ENCODE measurements at places on chromosomes 2 and 18. TPM values are rescaled to one million over a fixed set of nuclear protein-coding genes. Genes with fewer than 3 reads are reported as not detected.

- no peak overlapping the region for H3K4me3 ChIP-seq
- H3K4me1 ChIP-seq = no peaks in the 10 kb centered on the region
- H3K27ac ChIP-seq = no peak overlapping the region
- H3K36me3 ChIP-seq = no peaks in the 10 kb centered on the region
- H3K27me3 ChIP-seq = no peaks in the 10 kb centered on the region
Measured at GRCh38 chr18:49933530-49934128, 120.3 kb upstream of the ACAA2 start.

DNA sequence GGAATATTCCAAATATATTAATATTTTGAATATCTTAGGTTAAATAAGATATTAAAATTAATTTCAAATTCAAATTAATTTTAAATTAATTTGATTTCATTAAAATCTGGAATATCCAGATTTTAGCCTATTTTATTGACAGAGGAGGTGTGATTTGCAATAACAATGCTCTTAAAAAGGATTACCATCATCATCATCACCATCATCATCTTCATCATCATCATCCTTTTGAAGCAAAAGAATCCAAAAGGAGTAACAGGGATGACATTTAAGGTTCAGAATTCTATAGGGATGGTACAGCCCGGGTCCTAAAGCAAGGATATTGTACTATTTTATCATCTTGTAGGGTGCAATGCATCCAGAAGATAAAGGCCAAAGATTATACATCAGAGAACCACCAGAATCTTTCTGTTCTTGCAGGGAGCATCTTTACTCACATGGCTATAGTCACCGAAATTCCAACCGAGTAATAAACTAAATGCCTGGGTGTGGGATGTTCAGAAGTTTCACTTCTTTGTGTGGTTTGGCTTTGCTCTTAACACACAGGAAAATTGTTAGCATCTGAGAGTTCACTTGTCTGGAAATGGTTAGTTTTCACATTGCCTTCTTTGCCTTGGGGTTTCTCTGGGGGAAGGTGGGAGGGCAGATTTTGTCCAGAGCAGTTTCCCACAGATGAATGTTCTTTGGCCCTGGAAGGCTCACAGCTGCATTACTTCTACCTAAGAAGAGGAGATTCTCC lies 99.1 kb upstream of the ITGA6 start:
- H3K4me3 ChIP-seq = no peak overlapping the region
- H3K27ac ChIP-seq = no peak overlapping the region
- no peaks in the 10 kb centered on the region for H3K36me3 ChIP-seq
- H3K27me3 ChIP-seq = no peaks in the 10 kb centered on the region
- peaks cover 5% of the 10 kb centered on the region for H3K4me1 ChIP-seq
- no peak for DNase-seq

GRCh38 chr2:54908591-54908990 lies 141.7 kb downstream of the RTN4 start:
- DNase-seq = peak; percentile 86
- H3K4me3 ChIP-seq = no peak overlapping the region
- H3K36me3 ChIP-seq = no peaks in the 10 kb centered on the region
- no peaks in the 10 kb centered on the region for H3K27me3 ChIP-seq
- no peaks in the 10 kb centered on the region for H3K4me1 ChIP-seq

- DNase-seq = no peak
- no peak overlapping the region for H3K4me3 ChIP-seq
- no peaks in the 10 kb centered on the region for H3K27me3 ChIP-seq
- H3K4me1 ChIP-seq = peaks cover 24% of the 10 kb centered on the region
- H3K27ac ChIP-seq = no peak overlapping the region
Measured at GRCh38 chr2:100875516-100876230, 55.7 kb downstream of the NPAS2 start.

DNA sequence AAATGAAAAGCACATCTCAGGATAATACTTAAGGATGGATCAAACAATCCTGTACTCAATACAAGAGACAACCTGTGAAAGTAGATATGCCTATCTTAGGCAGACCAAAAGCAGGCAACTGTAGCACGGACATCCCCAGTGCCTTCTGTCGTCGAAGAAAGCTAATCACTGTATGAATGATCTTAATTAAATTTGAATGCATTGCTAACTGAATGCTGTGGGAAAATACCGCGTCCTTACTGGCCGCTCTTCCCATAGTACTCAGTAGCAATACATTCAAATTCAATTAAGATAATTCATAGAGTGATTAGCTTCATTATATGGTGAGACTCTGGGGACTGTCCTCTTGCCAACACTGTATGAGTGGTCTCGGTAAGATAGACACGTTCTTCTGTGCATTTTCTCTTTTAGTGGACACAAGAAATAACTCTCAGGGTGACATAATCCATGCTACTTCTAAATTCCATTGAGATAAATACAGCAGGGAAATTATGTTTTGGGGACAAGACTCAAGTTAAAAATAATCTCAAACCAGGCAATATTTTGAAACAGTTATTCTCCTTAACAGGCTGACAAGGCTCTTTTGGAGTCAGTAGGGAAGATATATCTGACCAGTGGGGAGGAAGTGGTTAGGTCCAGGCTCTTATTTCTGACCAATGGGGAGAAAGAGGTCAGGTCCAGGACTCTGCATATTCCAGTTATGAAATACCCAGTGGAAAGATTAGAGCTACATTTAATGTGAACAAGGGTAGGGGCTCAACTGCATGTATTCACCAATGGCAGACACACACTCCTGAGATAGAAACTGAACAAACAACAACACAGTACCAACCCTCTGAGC lies 97.3 kb downstream of the DOCK10 start:
- no peaks in the 10 kb centered on the region for H3K4me1 ChIP-seq
- DNase-seq = peak; percentile 37
- H3K27ac ChIP-seq = no peak overlapping the region
- no peaks in the 10 kb centered on the region for H3K36me3 ChIP-seq
- no peak overlapping the region for H3K4me3 ChIP-seq
- H3K27me3 ChIP-seq = no peaks in the 10 kb centered on the region

GRCh38 chr18:79952996-79953559 lies 1.6 kb upstream of the SLC66A2 start:
- peaks cover 12% of the 10 kb centered on the region for H3K36me3 ChIP-seq
- no peak for DNase-seq
- no peak overlapping the region for H3K4me3 ChIP-seq
- peaks cover 43% of the 10 kb centered on the region for H3K4me1 ChIP-seq

- H3K27me3 ChIP-seq = no peaks in the 10 kb centered on the region
- no peaks in the 10 kb centered on the region for H3K4me1 ChIP-seq
- DNase-seq = no peak
- no peak overlapping the region for H3K4me3 ChIP-seq
Measured at GRCh38 chr18:71936744-71937143, 607.4 kb downstream of the CBLN2 start.

DNA sequence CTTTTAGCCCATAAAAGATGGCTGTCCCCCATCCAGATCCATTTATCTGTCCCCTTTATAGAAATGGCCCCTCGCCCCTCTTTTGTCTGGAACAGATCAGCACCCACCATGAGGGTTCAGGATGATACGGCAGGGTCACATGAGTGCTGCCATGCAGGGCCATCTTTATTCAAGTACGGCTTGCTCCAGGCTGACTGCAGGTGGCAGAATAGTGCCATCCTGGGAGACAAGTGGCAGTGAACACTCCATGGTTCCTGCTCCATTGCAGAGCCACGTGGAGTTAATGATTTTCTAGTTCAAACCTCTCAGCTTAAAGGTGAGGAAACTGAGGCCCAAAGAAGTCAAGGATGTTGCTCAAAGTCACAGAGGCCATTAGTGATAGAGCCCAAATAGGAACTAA lies 180.6 kb downstream of the CLIP4 start:
- H3K27me3 ChIP-seq = no peaks in the 10 kb centered on the region
- DNase-seq = no peak
- H3K4me3 ChIP-seq = no peak overlapping the region
- no peaks in the 10 kb centered on the region for H3K36me3 ChIP-seq
- no peak overlapping the region for H3K27ac ChIP-seq

DNA sequence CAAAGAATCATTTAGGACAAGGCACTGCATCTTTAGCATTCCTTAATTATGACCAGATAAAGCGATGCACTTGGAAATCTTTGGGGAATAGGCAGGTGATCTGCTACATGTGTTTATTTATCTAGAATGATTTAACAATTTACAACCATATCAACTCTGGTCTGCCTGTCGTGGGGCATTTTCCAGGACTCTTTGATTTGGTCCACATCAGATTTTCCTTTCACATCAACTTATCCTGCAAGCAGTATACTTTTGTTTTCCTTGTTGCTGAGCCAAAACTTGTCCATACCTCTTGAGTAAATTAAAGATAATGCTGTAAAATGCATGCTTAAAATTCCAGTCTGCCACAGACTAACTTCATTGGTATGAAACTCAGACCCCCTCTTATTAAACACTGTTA lies 312.4 kb upstream of the TCF4 start:
- no peak for DNase-seq
- no peak overlapping the region for H3K4me3 ChIP-seq
- no peak overlapping the region for H3K27ac ChIP-seq
- no peaks in the 10 kb centered on the region for H3K4me1 ChIP-seq
- H3K36me3 ChIP-seq = no peaks in the 10 kb centered on the region

GRCh38 chr2:99729104-99730025 lies 239.5 kb upstream of the REV1 start:
- no peak overlapping the region for H3K4me3 ChIP-seq
- H3K27ac ChIP-seq = no peak overlapping the region
- peaks cover 31% of the 10 kb centered on the region for H3K4me1 ChIP-seq
- H3K27me3 ChIP-seq = no peaks in the 10 kb centered on the region
- DNase-seq = no peak

DNA sequence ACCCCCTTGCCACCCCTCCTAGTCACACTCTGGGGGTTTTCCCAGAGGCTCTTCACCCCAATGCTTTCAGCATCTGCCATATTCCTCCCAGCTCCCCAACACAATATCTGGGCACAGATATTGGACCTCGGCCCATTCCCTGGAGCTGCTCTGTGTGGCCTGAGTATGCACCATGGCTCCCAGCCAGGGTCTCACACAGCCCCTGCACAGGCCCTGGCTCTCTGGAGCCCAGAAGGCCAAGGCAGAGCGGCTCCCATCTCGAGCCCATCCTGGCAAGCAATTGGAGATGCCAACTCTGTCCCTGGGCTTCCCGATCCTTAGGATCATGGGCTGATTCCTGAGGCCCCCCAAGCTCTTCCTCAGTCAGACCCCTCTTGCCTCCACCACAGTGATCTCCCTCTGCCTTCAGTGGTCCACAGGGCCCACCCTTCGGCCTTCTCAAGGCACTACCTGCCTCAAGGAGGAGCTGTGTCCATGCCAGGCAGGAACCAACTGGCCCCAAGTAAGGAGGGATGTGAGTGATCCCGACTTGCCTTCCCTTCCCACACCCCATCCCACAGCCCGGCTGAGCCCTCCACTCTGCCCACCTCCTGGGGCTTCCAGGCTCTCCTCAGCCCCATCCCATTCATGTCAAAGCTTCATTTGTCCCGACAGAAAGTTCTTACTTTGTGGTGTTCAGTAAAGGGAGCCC lies 62.7 kb downstream of the ADD2 start:
- no peak overlapping the region for H3K4me3 ChIP-seq
- H3K36me3 ChIP-seq = no peaks in the 10 kb centered on the region
- H3K4me1 ChIP-seq = no peaks in the 10 kb centered on the region
- H3K27ac ChIP-seq = no peak overlapping the region

DNA sequence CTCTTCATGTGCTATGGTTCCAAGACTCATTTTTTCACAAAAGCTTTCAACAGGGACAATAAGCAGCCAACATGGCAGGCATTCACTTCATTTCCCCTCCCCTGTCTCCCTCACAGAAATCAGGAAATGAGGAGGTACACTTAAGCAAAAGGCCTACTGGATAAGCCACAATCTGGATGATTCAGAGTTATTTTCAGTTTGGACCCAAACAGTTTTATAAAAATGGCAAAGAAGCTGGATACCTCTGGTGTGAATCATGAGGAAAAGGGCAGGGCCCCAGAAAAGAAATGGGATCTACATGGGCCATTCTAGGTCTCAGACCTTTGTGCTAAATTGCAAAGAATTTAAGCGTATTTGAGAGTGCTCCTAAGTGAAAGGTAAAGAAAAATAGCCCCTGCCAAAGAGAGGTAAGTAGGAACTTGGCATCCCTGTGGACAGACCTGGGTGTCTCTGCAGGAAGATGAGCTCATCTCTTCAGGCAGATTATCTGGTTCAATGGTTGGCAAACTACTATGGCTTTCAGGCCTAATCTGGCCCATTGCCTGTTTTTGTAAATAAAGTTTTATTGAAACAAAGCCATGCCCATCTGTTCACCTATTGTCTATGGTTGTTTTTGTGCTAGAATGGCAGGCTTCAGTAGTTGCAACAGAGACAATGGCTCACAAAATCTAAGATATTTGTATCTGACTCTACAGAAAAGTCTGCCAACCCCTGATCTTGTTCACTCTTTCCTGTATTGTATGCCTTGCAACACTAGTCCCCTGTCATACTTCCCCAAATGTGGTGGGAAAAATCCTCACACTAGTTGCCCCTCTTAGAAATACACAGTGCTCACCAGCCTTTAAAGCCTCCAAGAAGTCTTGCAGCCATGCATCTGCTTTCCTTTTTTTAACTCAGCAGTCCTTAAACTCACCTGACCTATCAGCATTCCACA lies 315.0 kb downstream of the ALK start:
- no peak overlapping the region for H3K27ac ChIP-seq
- DNase-seq = no peak
- no peaks in the 10 kb centered on the region for H3K27me3 ChIP-seq
- H3K36me3 ChIP-seq = no peaks in the 10 kb centered on the region
- H3K4me3 ChIP-seq = no peak overlapping the region

DNA sequence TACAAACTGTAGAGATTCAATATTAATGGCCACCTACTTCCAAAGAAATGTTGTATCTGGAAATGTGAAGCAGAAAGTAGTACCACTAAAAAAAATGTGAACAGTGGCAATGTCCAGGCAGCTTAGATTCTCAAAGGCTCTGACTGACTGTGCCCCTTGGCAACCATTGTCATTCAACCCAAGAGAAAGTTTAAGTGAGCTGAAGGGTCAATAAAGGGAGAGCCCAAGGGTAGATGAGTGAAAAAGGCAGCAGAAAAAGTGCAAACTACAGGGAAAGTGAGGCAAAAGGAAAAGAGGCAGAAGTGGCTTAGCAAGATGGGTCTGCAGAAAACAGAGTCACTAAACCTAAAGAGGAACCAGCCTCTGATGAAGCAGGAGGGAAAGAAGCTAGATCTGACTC lies 802.9 kb downstream of the CPS1 start:
- H3K27ac ChIP-seq = no peak overlapping the region
- no peaks in the 10 kb centered on the region for H3K4me1 ChIP-seq
- no peaks in the 10 kb centered on the region for H3K36me3 ChIP-seq
- DNase-seq = no peak
- no peak overlapping the region for H3K4me3 ChIP-seq

DNA sequence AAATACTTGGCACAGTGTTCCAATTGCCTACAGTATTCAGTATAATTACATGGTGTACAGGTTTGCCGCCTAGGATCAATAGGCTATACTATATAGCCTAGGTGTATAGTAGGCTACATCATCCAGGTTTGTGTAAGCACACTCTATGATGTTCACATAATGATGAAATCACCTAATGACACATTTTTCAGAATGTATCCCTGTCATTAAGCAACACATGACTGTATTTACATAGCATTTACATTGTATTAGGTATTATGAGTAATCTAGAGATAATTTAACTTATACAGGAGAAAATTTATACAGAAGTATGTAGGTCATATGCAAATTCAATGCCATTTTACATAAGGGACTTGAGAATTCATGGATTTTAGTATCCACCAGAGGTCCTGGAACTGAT lies 35.4 kb downstream of the SCN7A start:
- no peaks in the 10 kb centered on the region for H3K27me3 ChIP-seq
- no peak overlapping the region for H3K4me3 ChIP-seq
- H3K4me1 ChIP-seq = no peaks in the 10 kb centered on the region

Gene ASTL
- not detected for total RNA-seq

Gene AOX1
- 113 TPM for total RNA-seq

Gene CCDC178
- 1.7 TPM for total RNA-seq

Gene MTIF2
- 16.1 TPM for total RNA-seq

Gene QPCT
- total RNA-seq = 4.0 TPM

Gene ASB18
- not detected for total RNA-seq

Gene PPP1R1C
- not detected for total RNA-seq

Gene CPO
- 0.63 TPM for total RNA-seq

Gene ARHGAP15
- 7.1 TPM for total RNA-seq

Gene VWC2L
- not detected for total RNA-seq

All from esophagus muscularis mucosa (tissue), 4 donors.